Karpas-422 (cell line): ENCODE measurements at places on chromosomes 1 and 21.

DNA sequence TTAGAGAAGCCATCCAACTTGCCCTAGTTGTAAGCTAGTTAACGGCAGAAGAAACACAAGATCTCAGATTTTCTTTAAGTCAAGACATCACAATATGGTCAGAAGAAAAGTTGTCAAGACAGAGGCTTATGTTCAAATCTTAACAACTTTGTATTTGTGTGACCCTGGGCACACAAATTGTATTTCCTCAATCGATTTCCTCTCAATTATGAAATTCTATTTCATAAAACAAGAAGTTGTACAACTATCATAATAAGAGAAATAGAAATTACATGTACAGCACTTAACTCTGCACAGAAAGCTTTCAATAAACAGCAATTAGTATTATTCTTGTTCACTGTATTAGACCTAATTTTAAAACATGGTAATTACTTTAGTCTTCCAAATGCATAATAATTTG, 62.9 kb upstream of the SDC3 start:
- no peak for DNase-seq

GRCh38 chr1:211198111-211198510, 61.1 kb upstream of the RCOR3 start:
- DNase-seq = no peak

GRCh38 chr1:207755846-207756693, 4.2 kb downstream of the CD46 start:
- DNase-seq = no peak

GRCh38 chr1:65844821-65845534, 52.3 kb downstream of the PDE4B start:
- DNase-seq = no peak

DNA sequence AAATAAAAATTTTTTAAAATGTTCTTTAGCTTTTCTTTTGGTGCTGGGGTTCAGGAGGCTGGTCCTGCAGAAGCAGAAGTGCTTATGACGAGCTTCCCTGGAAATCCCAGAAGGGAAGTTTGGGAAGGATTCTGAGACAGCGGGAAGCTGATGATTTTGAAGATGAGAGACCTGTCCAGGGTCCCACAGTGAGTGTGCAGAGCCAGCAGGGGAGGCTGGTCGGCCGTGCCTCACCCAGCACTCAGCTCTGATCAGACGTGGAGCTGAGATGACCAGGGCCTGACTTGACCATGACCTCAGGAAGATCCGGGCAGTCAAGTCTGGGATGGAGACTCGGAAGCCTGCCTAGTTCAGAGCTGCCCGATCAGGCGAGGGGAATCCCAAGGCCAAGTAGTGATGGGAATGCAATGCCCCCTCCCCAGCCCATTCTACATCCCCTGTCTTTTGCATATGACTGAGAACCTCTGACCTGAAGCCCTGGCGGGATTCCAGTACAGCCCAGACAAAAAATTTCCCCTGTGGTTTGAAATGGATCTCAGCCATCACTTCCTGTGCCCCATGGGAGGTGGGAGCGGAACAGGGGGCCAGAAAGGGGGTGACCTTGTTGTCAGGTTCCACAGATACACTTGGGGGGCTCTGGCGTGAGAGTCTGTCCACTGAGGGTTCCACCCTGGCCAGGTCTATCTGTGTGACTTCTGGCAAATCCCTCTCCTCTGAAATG, 96.8 kb upstream of the RUNX3 start:
- no peak for DNase-seq

DNA sequence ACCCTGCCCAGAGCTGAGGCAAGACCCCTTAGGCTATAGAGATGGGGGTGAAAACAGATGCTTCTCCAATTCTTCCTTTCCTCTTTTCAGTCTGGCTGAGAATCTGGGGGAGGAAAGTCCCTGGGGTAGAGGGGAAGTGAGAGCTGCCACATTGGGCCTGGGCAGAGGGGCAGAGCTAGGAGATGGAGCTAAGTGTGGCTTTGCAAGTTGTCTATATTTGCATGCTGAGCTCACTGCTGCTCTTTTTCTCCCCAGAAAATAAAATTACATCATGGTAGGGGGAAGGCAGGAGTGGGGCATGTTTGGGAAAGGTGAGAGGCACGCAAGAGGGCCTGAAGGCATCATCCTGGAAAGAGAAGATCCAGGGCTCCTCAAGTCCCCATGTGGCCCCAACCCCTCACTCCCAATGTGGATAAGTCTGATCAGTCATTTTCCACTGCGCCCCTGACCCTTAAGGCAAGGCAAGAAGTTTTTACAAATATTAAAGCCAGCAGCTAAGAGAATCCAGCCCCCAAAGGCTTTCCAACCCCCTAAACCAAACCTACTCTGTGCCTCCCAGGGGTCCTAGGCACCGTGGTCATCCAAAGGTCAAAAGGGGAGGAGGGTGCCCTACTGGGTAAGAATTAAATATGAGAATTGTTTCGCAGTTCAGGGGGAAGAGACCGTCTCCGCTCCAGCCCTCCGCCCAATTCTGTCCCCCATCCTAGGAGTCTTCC, 500 bp upstream of the PEA15 start:
- DNase-seq = peak; percentile 87

- no peak for DNase-seq
Observed at GRCh38 chr1:43276673-43277072, 6.9 kb downstream of the TMEM125 start.

- DNase-seq = peak; percentile 91
Observed at GRCh38 chr1:40532844-40533424, 1.5 kb downstream of the ZNF684 start.

DNA sequence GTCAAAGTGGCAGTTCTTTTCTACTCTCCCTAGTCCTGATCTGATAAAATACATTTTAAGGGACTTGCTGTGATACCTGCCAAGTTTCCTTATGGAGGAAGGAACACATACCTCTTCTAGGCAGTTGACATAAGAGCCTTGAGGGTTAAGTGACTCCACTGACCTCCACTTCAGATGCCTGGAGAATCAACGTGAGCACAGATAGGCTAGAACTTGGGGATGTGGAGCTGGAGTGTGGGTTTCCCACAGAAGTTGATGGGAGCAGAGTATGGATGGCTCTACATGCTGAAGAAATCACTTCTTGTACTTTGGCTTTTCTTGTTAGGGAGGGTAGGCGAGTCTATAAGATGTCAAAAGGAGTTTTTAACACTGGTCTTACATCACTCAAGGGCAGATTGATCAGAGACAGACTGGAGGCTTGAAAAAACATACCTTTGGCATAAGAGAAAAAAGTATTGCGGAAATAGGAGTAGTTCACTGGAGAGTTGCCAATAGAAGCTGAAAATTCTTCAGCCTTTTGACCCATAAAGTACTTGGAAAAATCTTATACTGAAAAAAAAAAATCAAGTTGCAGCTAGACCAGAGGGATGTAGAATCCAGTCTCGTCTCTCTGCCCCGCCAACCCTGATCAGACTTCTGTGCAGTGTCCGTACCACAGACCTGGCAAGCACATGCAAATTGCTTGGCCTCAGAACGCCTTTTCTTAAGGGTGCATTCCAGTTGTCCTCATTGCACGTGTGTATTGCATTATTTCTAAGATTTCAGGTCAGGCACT, 5.5 kb downstream of the RHOU start:
- no peak for DNase-seq

DNA sequence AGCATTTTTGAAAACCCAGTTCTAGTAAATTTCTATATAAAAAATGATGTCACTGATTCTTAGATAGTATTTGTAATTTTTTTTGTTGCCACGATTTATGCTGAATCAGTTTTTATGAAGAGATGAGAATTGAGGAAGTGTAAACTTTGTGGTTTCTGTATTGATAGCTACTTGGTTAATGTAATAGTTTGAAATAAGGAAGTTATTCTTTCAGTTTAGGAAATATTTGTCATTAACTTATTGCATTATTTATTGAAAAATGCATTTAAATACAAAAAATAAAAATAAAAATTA, 97.8 kb downstream of the ZFYVE9 start:
- DNase-seq = peak; percentile 71

GRCh38 chr1:212234431-212235395, 50.5 kb upstream of the PPP2R5A start:
- DNase-seq = no peak

DNA sequence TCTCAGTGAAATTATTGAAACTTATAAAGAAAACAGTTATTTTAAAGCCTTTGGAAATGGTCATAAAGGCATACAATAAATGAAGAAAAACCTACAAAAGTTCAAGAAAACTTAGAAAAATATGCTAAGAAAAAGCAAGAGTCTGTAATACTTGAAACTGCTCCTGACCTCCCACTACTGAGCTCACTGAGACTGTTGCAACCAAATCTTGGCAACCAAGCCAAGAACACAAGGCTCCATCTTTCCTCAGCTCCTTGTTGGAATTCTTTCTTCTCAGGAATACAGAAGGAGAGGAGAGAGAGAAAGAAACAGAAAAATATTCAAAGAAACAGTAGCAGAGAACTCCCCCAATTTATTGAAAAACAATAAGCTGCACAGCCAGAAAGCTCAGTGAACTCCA, 160.5 kb downstream of the RASAL2 start:
- no peak for DNase-seq

DNA sequence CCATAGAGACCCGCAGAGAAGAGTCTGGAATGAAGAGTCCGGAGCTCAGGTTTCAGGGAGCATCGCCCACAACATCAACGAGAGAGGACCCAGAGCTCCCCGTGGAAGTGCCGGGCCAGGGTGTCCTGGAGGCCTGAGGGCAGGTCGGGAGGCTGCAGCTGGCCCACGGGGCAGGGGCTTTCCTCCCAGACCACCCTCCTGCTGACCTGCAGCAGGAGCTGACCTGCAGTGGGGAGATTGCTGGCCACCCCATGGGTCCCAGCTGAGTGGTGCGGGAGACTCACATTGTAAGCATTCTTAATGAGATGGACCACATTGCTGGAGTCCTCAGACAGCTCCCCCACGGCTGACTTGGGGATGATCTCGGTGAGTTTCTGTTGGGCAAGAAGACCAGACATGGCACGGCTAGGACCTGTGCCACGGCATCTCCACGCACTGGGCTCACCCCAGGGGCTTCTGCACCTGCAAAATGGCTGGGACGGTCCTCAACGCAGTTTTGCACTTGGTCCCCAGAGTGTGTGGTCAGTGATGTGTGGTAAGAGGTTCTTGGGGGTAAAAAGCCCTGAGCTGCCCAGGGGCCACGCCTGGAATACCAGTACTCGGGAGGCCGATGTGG, 21.3 kb upstream of the PTTG1IP start:
- no peak for DNase-seq

- DNase-seq = no peak
Observed at GRCh38 chr1:160743266-160743665, 4.2 kb downstream of the SLAMF7 start.

GRCh38 chr1:35274197-35274596, 5.7 kb downstream of the ZMYM4 start:
- DNase-seq = no peak

DNA sequence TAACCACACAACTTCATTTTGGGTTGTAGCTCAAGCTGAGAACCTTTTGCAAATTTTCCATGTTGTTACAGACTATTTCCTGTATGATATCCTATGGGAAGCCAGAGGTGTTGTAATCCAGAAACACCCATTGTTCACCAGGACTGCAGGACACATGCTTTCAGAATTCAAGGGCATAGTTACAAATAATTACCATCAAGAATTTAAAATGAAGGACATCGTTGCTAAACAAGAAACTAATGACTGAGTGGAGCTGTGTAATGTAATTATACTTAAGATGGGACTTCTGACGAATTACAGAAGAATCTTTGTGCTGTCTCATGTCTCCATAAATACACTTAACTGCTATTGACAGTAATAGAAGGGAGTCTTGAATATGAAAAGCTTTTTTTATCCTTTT, 47.6 kb upstream of the HOOK1 start:
- DNase-seq = no peak

- no peak for DNase-seq
Observed at GRCh38 chr1:177021687-177022086, 142.8 kb downstream of the ASTN1 start.
